DMS153 (cell line): ENCODE measurements at places on chromosomes 3 and 15.
A peak's percentile ranks its signal among the peaks of the same experiment; 100 is the strongest.

DNA sequence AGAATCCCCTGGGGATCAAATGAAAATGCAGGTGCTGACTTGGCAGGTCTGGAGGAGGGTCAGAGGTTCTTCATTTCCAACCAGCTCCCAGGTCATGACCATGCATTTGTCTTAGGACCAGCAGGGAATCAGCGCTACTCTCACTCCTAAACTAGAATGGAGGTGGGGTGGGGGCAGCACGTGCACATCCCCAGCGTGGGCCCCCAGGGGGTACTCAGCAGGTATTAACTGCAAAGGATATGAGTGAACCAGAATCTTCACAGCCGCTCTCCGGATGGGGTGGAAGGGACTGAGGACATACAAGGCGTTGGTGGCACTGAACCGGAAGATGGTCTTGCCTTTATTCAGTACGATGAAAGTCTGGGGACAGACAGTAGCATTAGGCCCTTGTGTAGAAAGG lies 19.4 kb downstream of the SCN5A start:
- no peak for DNase-seq

DNA sequence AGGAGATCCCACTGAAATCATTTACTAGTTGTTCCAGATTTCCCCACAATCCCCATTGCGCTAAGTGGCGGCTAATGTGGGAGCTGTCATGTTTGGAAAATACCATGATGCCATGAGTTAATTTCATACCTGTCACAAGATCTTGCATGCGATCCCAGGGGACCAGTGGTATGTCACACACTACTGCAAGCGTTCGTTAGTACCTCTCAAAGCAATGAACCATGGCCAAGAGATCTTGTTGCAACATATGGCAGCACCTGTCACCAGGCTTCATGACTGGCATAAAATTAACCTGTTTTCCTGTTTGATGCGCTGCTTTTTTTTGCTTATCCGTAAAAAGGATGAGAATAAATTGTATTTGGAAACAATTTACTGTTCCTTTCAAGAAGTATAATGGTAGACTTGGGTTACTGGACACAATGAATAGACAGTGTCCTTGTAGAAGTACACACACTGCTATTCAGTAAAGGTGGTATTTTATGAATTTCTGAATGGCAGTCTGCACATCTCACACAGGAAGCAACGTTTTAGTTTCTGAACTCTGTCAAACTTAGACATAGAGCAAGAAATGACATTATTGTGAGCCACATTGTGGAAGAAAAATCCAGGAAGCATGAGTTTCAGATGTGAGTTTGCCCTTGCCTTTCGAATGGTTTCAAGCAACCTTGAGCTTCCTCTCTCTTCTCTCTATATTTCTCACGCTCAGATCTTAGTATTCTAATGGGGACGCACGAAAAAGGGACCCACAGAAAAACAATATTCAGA lies 81.9 kb downstream of the CHL1 start:
- DNase-seq: peak; percentile 68

DNA sequence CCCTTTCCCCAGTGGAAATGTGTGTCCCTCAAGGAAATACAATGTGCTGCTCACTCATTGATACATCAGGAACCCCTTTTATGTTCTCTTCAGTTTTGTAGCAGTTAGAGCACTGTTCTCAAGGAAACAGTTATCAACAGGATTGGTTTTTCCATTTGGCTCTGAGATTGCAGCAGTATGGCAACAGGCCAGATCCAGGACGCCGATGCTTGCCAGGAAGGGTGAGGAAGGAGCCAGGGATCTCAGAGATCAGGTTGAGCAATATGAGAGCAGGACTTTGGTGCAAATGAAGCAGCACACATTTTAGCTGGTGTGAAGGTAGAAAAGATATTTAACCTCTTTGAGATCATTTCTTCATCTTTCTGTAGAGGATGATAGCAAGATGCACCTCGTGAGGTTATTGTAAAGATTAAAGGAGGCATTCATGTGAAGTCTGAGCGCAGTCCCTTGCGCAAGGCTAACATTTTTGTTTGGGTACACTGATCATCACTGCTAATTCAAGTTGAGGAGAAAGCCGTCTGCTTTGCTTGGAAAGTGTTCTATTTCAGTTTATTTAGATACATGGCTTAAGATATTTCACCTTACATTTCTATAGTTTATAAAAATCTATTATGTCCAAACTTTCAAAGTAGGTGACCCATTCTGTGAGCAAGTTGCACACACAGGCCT lies 68.5 kb downstream of the KCNH8 start:
- DNase-seq: no peak

DNA sequence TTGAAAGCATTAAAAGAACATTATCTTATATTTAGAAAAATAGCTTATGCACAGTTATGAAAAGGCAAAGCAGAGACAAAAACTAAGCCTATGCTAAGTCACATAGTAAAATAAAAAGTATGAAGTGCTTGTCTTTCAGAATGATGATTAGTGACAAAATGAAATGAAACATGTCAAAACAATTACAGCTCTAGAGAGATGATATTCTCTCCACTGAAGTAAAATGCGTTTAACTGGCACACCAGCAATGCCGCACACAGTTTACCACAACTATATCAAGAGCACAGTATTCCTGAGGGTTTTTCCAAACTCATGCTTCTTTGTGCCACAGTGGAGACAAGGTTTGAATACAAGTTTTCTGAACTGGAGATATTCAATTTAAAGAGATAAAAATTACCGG lies 2.1 kb upstream of the ZBBX start:
- DNase-seq: no peak

DNA sequence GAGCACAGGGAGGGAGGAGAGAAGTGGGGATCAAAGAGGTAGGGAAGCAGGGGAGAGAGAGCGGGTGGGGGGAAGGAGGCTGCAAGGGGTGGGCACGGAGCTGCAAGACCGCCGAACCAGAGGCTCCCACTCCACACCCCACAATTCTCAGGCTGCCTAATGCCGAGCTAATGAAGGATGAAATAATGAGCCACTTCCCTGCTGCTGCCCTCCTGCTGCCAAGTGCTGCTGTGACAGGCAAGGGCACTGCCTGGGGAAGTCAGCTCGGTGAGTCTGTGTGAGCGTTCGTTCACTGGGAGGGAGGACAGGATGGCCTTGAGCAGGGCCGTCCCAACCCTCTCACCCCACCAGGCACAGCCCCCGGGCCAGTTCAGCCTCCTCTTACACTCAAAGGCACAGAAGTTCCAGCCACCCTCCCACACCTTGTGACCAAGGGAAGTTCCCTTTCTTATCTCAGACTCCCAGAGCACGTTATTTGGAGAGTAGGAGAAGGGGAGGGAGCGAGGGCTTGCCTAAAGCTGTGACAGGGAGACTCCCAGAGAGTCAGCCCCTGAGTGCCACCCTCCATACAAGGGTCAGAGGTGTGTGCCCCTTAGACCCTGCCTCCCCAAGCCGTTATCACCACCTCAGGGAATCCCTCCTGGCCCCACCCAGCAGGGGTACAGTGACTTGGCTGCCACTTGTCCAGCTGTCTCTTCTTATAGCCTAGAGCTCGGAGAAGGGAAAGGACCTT lies 12.4 kb downstream of the GLYCTK start:
- no peak for DNase-seq

GRCh38 chr3:81778678-81779182 lies 17.3 kb upstream of the GBE1 start:
- no peak for DNase-seq

DNA sequence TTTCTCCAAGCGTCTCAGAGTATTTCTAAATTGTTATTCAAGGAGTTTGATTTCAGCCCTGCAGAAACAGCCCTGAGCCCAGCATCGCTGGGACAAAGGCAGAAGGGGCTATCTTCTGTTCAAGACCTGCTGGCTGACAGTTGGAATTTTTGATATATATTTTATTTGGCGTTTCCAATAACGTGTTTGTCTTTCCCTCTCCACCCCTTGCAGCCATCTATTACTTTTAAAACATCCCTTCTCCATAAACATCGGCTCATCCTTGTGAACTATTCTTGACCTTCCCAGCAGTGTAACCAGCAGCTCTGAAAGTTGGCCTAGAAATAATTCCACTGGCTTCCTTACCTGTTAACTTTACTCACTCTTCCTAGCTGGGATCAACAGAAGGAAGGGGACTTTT lies 5.5 kb upstream of the MEIS2 start:
- no peak for DNase-seq

- no peak for DNase-seq
Observed at GRCh38 chr3:106420628-106421027, 551.8 kb upstream of the CBLB start.

GRCh38 chr15:52746162-52746757 lies 43.9 kb downstream of the ONECUT1 start:
- DNase-seq: no peak

GRCh38 chr15:96073908-96074307 lies 256.6 kb upstream of the NR2F2 start:
- DNase-seq: no peak

GRCh38 chr3:156010829-156011228 lies 109.5 kb upstream of the KCNAB1 start:
- no peak for DNase-seq

DNA sequence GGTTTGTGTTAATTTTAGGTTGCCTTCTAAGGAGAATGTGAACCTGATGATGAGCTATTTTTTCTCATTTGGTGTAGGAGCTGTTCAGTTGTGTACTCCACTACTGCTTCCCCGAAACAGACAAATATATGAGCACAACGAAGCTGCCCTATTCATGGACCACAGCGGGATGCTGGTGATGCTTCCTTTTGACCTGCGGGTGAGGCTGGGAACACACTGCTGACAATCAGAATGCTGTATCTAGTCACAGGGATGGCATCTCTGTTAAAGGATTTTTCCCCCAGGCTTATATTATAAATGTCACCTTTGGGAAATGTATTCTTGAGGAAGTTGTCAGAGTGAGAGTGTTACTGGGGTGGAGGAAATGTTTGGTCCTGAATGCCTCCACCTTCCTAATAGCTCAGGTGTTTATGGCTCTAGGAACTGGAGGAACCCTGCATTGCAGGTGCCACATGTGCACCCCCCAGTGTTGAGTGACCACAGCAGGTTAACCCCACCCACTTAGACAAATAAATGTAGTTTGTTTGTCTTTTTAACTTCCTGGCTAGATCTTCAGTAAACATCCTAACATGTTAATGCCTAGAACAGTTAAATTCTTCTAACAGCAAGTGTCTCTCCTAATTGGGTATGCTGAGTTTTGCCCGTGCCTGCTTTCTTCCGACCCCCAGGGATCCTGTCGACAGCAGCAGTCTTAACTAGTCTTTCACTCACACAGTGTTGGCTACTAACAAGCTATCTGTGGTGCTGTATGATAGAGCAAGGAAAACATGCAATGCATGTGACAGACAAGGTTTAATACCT lies 35.7 kb downstream of the SRP14 start:
- no peak for DNase-seq

DNA sequence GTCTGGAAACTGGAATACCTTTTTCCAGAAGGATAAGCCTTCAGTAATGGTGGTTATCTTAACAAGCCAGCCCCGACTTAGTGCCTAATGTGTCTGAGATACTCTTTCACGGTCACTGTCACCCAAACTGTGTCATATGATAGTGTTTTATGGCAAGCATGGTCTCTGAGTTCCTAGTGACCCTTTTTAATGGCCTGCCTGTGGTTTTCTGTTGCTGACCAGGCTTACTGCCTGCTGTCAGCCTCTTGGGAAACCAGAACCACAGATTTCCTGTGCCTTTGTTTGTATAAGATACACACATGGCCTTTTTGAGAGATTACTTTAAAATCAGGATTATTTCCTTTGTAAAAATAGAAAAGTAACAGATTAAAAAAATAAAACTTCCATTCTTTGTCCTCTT lies 22.4 kb downstream of the HPS3 start:
- DNase-seq: no peak

DNA sequence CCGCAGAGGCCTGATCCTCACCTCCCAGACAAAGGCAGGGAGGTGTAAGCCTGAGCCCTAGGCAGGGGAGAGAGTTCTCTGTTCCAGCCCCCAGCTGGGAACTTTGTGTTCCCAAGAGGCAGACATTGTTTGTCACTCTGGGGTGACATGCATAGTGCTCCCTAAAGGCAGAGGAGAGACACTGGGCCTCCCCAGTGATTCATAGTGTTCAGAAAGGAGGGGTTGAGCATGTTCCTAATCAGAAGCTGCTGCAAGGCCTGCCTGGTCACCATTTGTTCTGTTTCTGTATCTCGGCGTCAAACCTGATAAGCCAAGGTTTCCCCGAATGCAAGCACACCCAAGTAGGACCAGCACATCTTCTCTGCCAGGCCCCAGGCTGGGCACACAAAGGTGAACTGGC lies 24.0 kb upstream of the SLC6A6 start:
- DNase-seq: no peak

GRCh38 chr3:183554377-183554776 lies 1.1 kb downstream of the KLHL6 start:
- DNase-seq: no peak

DNA sequence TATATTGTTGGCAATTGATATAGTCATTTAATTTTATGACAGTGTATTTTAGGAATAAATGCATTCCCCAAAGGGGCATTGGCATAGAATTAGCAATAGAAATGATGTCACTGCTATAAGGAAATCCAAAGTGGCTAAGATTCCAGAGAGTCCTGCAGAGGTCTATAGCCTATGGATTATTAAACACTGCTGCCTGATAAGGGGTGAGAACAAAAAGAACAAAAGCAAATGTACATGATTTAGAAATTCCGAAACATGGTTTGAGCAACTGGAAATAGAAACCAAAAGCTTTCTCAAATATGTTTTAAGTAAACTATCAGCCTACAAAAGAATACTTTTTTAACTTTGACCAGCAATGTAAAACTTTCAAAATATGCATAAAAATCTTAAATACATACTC lies 280.1 kb upstream of the RASGRP1 start:
- no peak for DNase-seq

- DNase-seq: no peak
Observed at GRCh38 chr3:47612879-47613278, 34.2 kb upstream of the CSPG5 start.

DNA sequence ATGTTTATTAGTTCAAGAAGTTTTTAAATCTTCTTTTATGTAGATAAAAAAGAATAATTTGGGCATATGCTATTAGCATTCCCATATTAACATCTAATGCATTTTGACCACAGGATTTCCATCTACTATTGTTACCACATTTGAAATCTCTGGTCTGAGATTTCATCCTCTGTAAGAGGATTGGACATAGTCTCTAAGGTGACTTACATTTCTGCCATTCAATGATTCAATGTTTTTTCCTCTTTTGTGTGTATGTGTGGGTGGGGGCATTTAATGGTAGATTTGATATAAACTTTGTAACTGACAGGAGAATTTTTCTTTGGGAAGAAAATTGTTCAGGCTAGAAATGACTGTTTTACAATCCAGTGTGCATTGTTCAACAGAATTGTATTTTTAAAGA lies 307.3 kb upstream of the RBMS3 start:
- DNase-seq: no peak

GRCh38 chr3:177294221-177294620 lies 96.9 kb upstream of the TBL1XR1 start:
- no peak for DNase-seq

GRCh38 chr3:16288664-16289063 lies 23.7 kb downstream of the OXNAD1 start:
- no peak for DNase-seq

GRCh38 chr3:64814351-64814750 lies 126.6 kb upstream of the ADAMTS9 start:
- no peak for DNase-seq

GRCh38 chr3:54192026-54192425 lies 69.7 kb downstream of the CACNA2D3 start:
- DNase-seq: no peak
